ENCODE measurements at places on chromosomes 2 and 18. TPM values are rescaled to one million over a fixed set of nuclear protein-coding genes. Genes with fewer than 3 reads are reported as not detected.

DNA sequence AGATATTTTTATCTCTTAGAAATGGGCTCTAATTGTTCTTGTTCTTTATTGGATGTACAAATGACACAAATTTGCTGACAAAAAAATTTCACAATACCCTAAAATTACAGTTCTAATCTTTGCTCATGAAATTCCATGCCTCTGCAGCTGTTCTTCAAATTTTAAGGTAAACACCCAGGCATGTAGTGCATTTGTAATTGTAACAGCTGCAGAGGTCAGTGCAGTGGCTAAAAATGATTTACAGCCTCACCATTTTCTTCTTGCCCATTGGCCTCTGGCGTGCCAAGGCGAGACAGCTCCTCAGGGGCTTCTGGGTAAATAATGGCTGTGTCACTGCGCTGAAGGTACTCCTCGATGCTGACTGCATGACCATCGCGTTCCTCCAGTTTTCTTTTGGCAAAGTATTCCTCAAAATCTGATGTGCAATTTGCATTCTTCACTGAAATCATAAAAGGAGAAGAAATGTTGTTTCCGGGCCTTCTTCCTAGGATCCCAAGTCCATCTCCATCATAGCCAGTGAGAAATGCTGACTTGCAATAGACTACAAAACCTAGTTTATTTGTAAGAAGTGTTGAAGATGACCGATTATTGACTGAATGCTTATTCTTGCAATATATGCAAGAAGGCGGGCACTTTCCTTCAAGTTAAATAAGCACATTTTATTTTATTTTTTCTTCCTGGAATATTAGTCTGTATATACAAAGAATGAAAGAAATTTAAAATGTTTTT is 115.2 kb downstream of the ZEB2 start:
- no peak for DNase-seq

- DNase-seq: no peak
Observed at GRCh38 chr18:4357579-4357978, 97.5 kb downstream of the DLGAP1 start.

GRCh38 chr2:20054931-20055330 is 3.5 kb upstream of the LAPTM4A start:
- no peak for DNase-seq

DNA sequence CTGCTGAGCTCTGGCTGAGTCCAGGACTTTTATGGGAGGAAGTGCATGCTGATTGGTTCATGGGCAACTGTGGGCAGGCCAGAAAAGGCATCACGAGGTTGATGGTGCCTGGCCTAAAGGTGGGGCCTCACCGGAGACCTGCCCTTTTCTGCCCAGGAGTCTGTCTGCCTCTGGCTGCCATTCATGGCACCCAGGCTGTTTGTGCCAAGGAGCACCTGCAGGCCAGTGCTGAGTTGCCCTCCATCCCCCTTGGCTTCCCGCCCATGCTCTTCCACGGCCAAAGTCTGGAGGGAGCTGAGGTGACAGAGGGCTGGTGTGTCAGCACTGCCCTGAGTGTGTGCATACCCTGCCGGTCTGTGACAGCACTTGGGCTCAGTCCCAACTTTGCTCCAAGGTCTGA is 123.2 kb downstream of the PTH2R start:
- no peak for DNase-seq

DNA sequence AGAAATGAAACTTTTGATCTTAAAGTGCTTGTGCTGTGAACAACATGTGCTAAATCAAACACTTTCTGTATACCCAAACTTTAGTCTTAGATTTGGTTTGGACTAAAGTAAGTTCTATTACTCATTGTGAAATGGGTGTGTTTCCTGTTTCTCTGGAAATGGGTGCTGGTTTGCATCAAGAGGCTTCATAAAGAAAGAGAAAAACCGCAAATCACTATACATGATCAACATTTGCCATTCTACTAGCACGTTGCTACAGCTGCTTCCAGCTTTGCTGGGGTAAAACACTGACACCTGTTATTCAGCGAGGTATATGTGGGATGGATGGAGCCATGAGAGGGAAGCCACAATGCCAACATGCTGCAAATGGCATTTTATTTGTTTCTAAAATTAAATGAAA is 547.0 kb upstream of the ACVR2A start:
- DNase-seq: no peak

DNA sequence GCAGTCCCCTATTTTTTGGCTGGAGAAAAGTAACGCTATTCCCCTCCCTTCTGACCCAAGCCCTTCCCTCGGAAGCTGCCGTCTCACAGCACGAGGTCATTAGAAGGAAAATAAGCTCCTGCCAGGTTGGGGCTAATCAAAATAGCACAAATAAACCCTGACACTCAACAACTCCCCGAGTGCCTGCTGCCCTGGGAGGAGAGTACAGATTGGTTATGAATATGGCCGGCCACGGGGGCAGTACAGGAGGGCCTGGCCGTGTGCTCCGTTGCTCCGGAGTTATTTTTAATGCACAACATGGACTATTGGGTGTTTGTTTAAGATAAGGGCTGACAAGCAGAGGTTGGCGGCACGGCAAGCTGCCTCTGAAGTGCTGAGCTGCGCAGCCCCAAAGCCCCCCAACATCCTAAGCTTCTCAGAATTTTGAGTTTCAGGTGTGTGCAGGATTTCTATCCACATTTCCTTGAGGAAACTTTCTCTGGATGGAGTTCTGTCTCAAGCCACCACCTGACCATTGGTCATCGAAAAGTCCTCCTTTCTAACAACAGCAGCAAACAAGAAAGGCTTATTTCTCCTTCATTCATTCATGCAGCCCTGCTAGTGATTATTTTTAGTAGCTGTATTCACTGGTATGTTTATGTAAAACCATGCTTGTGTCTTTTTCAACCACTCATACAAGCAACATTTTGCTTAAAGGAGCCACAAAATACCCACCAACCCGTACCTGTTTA is 58.7 kb downstream of the PAX3 start:
- DNase-seq: no peak

GRCh38 chr2:10171006-10171800 is 48.7 kb downstream of the RRM2 start:
- no peak for DNase-seq

GRCh38 chr2:159863526-159864160 is 65.6 kb upstream of the CD302 start:
- DNase-seq: no peak

Gene NOP58
- total RNA-seq: 32.3 TPM

DNA sequence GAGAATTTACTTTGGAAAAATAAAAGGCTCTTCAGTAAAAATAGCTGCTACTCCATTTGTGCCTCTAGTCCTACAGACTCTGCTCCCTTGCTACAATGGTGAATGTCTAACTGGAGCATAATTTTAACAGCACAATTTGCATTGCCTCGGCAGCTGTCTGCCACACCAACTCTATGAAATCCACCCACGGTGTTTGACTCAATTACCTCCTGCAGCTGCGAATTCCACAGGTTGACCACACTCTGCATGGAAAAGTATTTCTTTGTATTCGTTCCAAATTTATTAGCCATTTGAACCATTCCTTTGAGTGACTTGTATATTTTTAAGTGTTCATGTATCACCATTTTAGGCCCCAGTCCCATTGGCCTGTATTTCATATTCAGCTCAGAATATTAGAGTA is 182.1 kb upstream of the CCDC68 start:
- DNase-seq: no peak
